Activated CD8-positive, alpha-beta memory T cell treated with anti-CD3 and anti-CD28 coated beads for 24 hours (primary cell): ENCODE measurements at places on chromosomes 11 and 22.

- DNase-seq = no peak
Observed at GRCh38 chr11:64684357-64684756, 38.6 kb downstream of the NRXN2 start.

DNA sequence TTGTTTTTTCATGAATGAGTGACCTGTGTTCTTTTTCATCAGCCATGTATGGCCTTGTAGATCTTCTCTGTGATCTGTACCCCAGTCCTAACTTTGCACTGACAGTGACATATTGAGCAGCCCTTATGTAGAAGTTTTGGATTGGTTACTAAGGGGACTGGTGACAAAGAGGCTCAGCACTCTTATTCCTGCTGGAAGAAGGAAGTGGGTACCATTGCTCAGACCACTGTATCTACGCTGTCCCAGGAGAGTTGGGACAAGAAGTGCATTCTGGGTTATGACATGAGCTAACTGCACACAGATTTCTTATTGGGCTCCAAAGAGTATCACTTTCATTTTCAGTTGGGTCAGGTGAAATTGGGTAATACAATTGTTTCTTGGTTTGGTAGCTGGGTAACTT, 107.8 kb upstream of the RASSF10 start:
- no peak for DNase-seq

- DNase-seq = no peak
Observed at GRCh38 chr11:27339941-27340340, 23.1 kb downstream of the CCDC34 start.

- DNase-seq = no peak
Observed at GRCh38 chr22:45322873-45323525, 13.3 kb downstream of the FAM118A start.

- DNase-seq = no peak
Observed at GRCh38 chr11:72929256-72929655, 115.0 kb downstream of the ATG16L2 start.

DNA sequence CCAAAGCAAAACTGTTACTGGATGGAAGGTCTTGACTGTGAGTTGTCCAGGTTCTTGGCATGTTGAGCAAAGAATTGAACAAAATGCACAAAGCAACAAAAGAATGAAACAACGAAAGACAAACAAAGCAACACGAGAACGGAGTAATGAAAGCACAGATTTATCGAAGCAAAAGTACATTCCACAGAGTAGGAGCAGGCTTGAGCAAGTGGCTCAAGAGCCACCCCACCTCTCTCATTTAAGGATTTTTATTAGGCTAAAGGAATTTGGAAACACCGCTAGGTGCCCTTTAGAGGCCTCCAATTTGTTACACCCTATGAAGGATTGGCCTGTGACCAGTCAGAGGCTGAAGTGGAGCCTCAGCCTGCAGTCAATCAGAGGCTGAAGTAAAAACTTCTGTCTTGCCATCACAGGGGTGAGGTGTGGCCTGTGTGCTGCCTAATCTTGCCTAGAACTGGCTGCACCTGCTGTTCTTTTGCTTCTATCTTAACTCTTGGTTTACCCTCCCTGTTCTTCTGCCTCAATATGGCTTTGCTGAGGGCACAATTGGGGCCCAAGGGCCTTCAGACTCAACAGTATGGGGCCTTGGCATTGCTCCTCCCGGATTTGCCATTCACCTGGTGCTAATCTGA, 59.4 kb upstream of the FTH1 start:
- no peak for DNase-seq

DNA sequence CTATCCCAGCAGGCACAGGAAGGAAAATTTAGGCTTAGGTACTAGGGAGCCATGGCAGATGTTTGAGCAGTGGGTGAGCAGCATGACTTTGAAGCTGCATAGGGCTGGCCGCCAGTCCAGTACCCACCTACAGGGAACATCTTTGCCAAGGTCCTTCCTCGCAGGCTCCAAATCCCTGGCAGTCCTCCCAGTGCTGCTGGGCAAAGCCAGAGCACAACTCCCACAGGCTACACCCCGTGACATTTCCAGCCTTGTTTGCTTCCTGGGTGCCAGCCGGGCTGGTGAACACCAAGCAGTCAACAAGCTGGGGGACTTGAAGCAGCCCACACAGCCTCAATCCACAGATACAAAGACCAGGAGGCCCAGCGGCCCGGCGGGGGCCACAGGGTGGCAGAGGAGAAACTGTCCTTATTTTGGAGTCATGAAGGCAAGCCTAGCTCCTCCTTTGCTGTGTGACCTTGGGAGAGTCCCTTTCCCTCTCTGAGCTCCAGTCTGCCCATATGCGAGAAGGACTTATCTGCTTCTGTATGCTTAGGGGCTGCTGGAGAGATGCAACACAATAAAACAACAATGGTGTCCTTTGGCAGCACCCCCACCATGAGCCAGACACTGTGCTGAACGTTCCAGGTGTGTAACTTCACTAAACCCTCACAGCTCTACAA, 28.0 kb downstream of the TPST2 start:
- DNase-seq = no peak

GRCh38 chr11:47507563-47508239, 45.2 kb downstream of the CELF1 start:
- DNase-seq = no peak

DNA sequence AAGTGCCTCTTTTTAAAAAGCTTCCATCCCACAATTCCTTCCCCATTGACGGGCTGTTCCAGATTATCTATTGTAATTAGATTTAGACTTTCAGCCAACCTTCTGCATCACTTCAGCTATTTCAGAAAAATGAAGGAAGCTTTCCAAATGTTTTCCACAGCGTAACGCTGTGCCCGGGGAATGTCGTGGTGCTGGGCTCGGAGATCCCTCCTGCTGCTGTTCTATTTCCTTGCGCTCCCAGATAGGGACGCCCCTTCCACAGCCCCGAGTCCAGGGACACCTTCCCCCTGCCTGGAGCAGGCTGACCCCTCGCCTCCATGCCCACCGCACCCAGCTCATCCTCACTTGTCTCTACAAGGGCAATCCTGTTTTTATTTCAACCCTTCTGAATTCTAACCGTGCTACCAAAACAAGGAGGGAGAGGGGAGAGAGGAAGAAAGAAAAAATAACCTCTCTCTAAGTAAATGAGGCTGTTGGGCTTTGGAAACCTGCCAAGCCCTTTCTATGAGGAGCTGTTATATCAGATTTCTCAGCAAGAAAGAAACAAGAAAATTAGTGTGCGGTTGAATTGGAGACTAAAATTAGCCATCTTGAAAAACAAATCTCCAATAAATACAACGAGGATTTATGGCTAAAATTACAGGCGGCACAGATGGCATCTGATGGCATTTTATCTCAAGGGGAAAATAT, 366.9 kb downstream of the BRD1 start:
- DNase-seq = no peak

DNA sequence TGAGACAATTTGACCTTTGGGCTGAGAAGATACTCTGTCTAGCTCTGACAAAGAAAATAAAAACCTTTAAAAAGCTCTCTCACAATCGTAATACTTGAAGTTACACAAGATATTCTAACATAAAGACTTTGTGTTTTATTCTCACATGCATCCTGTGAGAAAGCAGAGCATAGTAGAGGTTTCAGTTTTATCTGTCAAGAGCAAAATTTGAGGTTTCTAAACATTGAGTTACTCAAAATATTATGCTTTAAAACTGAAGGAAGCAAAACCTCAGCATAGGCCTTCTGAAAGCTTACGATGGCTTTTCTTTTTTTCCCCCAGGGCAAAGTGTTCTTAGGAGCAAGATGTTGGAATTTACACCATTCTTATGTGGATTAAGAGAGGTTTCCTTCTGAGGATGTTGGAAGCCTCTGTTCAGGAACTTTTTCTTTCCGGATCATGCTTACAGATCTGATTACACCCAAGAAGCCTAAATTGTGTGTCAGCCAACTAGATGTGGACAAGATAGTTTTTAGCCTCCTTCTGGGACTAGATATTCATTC, 15.0 kb upstream of the OR51M1 start:
- DNase-seq = no peak

GRCh38 chr11:114215871-114216795, 80.1 kb upstream of the NNMT start:
- DNase-seq = no peak

DNA sequence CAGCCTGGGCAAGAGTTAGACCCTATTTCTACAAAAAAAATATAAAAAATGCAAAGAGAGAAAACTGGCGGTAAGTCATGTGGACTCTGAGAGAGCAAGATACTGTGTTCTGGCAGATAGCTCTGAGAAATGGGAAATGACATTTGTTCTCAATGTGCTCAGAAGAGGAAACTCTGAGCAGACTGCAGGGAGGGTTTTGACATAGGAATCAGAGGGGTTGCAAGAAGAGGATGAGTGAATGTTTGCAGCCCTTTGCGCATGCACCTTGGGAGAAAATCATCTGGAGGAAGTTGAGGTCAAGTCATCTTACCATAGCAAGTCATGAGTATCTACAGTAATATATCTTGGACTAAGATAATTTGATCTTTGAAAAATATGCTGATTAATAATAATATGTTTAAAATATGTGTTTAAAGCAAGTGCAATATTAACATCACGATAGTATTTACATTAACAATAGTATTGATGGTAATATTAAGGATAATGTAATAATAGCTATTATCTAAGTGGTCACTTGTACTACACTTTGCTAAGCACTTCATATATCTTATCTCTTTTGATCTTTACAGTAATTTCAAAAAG, 2.6 kb downstream of the ACER3 start:
- no peak for DNase-seq

DNA sequence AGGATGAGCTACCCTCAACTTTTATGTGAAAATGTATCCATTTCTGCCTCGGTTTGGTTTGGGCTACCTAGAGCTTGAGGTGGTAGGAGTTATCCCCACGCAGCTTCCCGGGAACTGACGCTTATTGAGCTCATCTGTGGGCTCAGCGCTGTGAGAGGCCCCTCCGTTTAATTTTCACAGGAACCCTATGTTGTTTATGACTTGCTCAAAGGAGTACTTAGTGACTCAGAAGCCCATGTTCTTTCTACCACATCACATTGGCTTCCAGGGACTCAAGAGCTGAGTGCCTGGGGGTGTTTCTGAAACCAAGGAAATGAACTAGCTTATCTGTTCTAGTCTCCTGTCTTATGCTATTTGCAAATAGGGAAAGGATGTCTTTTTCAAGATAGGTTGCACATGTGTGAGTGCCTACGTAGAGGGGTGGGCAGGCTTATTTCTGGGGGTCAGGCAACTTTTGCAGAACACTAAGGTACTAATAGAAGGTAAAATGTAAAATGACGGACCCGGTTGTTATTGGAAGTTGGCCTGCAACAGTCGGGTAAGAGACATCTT, 40.5 kb downstream of the MICAL2 start:
- DNase-seq = no peak

- peak; percentile 37 for DNase-seq
Observed at GRCh38 chr22:48222742-48223487, 1460.5 kb downstream of the TBC1D22A start.

GRCh38 chr22:30056015-30056414, 24.2 kb upstream of the HORMAD2 start:
- no peak for DNase-seq

DNA sequence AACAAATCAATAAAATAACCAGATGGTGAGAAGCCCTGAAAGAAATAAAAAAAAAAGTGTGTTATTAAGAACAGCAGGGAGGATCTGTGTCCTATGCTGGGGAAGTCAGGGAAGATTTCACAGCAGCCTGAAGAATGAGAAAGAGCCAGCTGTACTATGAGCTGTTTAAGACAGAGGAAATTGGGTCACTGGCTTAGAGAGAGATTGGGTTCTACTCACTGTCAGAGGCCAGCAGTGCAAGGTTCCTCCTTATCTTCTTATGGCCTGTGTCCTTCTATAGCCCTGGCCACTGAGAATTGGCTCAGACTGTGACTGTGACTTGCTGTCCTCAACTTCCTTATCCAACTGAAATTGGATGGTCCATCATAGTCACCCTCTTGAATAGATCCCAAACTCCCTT, 54.8 kb upstream of the FDX1 start:
- DNase-seq = no peak
